ENCODE measurements at places on chromosomes 2 and 18.

- no peak for DNase-seq
These were observed 734.4 kb downstream of the CBLN2 start for GRCh38 chr18:71809711-71810110.

- peak; percentile 87 for DNase-seq
These were observed 115.7 kb upstream of the SLC1A4 start for GRCh38 chr2:64873472-64873924.

DNA sequence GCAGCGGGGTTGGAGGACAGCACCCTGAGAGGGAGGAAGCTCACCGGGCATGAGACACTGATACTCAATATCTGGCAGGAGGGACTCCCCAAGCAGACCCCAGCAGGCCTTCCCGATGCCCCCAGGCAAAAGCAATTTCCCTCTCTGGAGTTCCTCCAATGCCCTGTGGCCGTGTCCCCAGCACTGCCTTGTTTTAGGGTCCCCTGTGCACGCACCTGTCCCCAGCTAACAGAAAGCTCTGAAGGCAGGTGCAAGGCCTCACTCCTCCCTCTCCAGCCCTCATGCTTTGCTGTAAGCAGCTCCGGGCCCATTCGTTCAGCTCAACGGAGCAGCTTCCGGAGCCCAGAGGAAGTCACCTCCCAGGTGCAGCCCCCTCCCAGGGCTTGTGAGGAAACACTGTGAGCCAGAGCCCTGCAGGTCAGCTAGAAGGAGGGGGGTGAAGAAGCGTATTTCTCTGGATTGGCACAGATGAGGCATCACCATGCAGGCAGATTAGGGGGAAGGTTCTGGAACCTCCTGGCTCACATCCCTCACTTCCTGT, 50.3 kb upstream of the ID2 start:
- peak; percentile 14 for DNase-seq

DNA sequence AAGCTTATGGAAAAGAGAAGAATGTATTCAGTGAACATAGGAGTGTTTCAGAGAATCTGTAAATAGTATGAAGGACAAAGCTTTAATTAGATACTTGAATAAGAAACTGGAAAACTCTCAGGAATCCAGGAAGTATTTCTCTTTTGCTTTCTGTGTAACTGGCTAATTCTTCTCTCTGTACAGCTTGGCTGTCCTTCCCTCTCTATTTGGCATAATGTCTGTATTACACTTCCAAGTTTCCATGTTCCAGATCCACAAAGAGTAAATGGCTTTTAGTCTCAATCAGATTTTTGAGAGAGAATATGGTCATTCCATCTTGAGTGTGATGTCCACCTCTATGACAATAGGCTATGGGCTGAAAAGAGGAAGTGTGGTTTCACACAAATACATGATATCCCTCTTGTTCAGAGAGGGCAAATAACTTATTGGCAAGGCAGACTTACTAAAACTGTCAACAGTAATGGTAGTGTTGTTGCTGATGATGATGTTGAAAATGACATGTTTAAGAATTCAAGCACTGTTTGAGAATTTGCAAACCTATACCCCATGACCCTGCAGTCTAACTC, 129.2 kb upstream of the ERBB4 start:
- DNase-seq: no peak

DNA sequence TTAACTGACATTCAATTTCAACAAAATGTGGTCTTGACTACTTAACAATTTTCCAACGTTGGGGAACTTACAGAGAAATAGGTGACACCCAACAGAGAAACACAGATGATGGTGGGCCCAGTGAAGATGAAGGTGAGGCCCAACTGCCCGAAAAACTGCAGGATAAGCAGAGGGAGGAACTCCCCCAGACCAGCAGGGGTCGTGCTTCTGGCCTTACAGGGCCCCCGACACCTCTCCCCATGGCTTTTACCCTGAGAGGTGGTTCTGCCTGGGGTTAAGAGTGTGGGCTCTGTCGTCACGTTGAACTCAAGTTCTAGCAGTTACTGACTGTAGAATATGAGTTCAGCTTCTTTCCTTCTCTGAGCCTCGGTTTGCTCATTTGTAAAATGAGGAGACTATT, 119.5 kb upstream of the SMIM21 start:
- no peak for DNase-seq

DNA sequence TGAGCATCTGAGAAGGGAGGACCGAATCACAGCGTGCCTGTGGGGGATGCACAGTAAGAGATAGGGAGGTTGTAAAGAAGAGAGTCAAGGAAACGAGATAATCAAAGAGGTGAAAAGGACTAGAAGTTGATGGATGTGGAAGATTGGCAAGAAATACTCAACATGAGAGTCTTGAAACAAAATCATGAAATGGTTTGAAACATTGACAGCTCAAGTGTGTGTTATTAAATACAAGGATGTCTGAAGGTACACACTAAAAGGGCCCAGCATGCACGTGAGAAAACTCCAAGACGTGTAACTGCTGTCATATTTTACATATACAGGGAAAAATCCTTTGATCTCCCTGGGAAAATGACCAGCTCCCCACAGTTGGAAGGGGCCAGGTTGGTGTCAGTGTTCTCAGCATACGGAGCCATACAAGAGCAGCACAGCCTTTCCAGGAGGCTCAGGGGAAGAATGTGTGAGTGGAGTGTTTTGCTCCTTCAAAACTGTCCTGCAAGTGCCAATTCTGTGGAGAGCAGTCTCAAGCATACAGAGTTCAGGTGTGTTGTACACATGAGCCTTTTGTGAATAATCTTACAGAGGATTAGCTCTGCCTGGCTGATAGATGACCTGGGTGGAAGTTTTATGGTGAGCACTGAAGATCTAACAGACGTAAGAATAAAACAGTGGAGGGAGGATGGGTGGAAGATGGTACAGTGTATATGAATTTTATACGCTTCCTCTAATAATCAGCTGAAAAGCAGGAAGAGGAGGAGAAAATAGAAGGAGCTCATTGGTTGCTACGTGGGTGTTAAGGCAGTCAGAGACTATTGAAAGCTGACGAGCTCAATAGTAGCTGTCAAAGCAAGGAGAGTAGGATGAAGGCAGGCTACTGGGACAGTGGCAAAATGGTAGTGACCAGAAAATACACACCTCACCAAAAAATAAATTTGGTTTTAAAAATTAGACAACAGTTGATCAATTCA, 126.8 kb downstream of the ATP9B start:
- no peak for DNase-seq

- DNase-seq: no peak
These were observed 49.0 kb upstream of the MC4R start for GRCh38 chr18:60421356-60422118.

- DNase-seq: no peak
These were observed 114.4 kb downstream of the ZFP36L2 start for GRCh38 chr2:43111788-43112554.

DNA sequence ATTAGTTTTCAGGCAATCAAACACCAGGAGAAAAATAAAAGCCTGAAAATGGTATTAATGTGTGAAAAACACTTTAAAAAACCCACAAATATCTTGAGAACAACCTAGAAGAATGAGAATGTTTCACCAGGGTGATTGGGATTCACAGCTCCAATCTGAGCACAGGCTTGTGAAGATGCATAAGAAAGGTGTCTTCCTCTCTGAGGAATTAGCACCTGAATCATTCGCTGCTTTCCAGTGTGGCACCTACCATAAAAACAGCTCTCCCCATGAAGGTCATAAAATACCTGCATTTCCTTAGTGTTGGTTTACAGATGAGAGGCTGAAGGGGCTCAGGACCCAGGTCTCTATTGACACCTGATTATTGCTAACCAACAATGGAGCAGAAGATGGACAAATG, 499.7 kb upstream of the KLHL29 start:
- DNase-seq: no peak

DNA sequence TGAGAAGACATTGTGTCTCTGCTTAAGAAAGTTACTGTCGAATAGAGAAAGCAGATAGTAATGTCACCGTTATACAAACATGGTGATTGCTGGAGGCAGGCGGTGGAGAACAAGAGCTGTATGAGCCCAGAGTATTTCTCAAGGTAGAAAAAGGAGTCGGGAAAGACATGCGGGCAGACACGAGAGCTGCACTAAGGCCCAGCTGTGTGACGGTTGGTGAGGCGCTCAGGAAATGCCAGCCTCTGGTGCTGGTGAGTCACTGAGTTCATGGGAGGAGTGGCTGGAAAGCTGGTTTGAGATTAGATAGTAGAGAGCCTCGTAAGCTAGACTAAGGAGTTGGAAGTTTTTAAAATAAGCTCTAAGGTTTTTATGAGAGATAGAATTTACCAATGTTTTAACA, 390.9 kb upstream of the TRIB2 start:
- DNase-seq: no peak

- DNase-seq: no peak
These were observed 94.8 kb downstream of the FTCDNL1 start for GRCh38 chr2:199756211-199756610.

- no peak for DNase-seq
These were observed 25.4 kb upstream of the GLI2 start for GRCh38 chr2:120710256-120710655.

GRCh38 chr2:45714679-45715078, 63.2 kb downstream of the PRKCE start:
- DNase-seq: no peak

GRCh38 chr18:43382641-43383403, 105.5 kb upstream of the SYT4 start:
- no peak for DNase-seq

DNA sequence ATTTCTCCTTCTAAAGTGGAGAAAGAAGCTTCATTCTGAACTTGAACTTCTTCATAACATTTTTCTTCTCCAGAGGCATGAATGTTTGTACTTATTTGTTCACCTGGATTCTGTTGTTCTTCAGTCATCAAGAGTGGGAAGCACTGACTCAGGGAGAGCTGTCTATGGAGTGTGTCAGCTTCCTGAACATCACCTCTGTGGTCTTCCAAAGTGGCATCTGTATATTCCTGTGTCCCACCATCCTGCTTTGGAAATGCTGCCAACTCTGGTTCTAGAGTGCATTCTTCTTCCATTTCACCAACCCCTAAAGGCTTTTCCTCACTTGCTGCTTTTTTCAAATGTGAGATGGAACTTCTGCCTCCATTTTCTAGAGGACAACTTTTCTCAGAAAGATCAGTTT, 59.5 kb downstream of the TTN start:
- no peak for DNase-seq

DNA sequence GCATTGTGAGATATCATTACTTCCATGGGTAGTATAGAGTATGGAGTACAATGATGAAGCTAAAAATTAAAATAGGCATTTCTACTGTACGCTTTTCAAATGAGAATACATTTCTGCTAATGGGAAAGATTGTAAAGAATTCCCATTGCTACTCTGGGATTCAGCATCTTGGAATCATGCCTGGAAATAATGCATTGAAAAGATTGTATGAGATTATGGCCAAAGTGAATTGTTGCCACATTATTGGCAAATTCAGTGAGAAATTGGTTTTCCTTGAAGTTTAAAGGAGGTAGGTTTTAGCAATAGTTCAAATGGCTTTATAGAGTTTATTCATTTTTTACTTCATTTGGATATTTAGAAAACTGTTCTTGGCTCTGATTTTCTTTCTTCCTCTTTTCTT, 157.9 kb downstream of the GULP1 start:
- no peak for DNase-seq

DNA sequence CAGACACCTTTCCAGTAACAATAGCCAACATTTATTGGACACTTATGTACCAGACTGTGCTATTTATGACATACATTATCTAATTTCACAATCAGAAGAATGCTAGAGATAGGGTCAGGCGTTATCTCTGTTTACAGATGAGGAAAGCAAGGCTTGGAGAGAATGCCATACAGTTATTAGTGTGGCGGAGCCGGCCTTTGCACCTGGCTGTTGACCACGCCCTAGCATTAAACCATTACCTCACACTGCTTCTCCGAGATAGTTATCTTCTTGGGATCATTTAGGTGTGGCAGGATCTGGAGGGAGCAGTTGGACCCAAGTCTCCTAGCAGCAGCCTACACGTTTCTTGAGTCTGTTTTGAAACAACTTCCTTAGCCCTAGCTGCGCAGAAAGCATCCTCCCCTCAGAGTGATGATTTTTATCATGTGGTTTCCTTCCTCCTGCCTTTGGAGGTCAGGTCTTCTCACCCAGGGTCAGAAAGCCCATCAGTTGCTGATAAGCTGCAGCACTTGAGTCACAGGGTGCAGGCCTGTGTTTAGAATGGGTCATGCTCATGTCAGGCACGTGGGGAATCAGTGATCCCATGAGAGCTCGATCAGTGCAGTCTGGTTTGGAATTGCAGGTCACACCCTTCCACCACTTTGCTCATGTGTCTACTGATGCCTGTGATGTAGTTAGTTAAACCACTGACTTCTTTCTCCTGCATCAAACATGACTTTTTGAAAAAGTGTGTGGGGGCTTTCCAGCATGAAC, 118.2 kb downstream of the SPTBN1 start:
- DNase-seq: peak; percentile 78

GRCh38 chr18:54776282-54776977, 51.8 kb upstream of the RAB27B start:
- peak; percentile 41 for DNase-seq

DNA sequence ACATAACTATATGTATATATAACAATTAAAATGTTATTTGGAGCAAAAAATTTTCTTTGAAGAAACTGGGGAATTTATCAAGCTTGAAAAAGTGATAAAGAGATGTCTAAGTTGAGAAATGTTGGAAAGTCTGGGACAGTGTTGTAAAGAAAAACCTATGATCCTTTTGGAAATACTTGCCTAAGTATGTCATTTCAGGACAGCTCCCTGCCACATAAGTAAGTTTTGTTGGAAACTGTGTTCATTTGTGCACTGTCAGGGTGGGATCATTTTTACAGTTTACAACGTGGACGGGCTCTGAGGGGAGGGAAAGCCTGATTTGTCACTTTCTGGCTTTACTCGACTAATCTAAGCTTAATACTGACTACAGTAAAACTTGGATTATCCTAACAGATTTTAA, 10.4 kb upstream of the COL3A1 start:
- no peak for DNase-seq

DNA sequence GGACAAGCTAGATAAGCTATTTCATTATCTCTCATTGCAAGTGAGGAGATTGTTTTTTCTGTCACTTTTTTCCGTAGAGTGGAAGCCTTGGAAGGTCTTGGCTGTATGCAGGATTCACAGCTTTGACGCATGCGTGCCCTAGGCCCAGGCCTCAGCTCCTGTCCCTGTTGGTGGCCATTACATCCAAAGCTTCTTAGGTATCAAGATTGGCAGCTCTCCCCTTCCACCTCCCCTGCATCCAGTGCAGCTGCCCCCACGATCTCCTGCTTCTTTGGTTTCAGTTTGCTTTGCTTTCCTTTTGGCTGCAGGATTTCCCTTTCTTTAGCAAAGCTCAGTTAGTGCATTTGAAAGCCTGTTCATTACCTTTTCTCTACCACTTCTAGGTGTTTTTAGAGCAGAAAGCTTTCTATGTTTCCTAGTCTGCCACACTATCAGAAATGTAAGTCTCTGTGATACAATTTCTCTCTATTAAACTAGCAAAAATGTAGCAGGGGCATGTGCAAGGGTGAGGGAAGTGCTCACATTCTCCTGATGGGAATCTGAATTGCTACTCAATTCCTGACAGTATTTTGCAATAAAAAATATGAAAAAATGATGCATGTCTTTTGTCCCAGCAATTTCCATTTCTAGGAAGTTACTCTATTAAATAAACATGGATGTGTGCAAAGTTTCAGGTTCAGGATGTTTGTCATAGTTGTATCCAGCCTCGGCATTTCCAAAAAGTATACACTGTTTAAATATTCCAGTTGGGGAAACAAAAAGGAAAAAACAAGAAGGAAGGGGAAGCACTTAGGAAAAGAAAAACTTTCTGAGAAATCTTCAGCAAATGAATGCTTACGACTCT, 91.2 kb downstream of the LIPG start:
- DNase-seq: no peak

Measured in activated CD8-positive, alpha-beta T cell treated with anti-CD3 and anti-CD28 coated beads for 36 hours (primary cell).